ENCODE measurements at places on chromosomes 2 and 18. TPM values are rescaled to one million over a fixed set of nuclear protein-coding genes. Genes with fewer than 3 reads are reported as not detected.

The TMEM163 gene
- total RNA-seq: 0.18 TPM

The RND3 gene
- total RNA-seq: 0.90 TPM

The MEIS1 gene
- 0.49 TPM for total RNA-seq

The ONECUT2 gene
- 0.23 TPM for total RNA-seq

The KIF5C gene
- 17.0 TPM for total RNA-seq

- DNase-seq: no peak
Observed at GRCh38 chr2:45691171-45691999, 39.9 kb downstream of the PRKCE start.

GRCh38 chr2:2657121-2657962 lies 326.3 kb upstream of the MYT1L start:
- no peak for DNase-seq

- no peak for DNase-seq
Observed at GRCh38 chr2:46493241-46493970, 14.0 kb downstream of the TMEM247 start.

DNA sequence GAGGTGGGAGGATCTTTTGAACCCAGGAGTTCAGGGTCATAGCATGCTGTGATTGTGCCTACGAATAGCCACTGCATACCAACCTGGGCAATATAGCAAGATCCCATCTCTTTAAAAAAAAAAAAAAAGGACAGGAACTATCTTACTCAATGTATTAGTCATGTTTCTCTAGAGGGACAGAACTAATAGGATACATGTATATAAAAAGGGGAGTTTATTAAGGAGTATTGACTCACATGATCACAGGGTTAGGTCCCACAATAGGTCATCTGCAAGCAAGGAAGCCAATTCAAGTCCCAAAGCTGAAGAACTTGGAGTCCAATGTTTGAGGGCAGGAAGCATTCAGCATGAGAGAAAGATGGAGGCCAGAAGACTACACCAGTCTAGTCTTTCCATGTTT lies 18.8 kb upstream of the CASP10 start:
- no peak for DNase-seq

DNA sequence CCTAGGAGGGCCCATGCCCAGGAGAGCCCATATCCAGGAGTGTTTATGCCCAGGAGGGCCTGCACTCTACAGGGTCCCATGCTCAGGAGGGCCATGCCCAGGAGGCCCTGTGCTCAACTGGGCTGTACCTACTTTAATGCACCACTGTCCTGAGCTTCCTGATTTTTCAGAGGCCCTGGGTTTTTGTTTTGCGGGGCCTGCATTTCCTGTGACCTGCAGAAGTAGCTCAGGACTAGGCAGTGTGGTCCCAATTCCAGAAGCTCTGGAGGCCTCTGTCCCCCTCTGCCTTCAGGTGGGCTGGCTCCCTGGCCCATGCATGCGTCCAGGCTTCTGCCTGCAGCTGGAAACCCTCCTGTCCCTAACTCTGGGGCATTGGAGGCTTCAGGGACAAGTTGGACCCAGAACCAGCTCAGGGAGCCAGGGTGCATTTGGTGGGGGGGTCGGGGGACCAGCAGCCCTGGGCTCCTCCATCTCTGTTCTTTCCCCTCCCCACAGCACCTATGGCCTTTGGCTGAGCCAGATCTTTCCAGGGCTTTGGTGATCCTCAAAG lies 10.8 kb downstream of the GPR35 start:
- no peak for DNase-seq

DNA sequence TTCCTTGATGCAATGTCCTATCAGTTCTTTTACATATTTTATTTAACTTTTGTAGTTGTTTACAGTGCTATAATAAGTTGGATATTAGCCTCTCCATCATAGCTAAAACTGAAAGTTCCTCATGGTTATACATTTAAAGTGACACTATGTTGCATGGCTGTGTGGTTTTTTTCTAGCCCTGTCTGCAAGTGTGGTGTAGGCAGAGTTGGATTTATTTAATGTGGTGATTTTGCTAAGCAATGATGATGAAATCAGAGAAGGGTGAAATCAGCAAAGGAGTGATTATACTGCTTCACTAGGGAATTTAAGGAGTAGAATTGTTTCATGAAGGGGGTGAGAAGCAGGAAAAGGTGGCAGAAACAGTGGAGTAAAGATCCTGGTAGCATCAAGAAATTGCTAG lies 18.3 kb upstream of the ENOSF1 start:
- no peak for DNase-seq

DNA sequence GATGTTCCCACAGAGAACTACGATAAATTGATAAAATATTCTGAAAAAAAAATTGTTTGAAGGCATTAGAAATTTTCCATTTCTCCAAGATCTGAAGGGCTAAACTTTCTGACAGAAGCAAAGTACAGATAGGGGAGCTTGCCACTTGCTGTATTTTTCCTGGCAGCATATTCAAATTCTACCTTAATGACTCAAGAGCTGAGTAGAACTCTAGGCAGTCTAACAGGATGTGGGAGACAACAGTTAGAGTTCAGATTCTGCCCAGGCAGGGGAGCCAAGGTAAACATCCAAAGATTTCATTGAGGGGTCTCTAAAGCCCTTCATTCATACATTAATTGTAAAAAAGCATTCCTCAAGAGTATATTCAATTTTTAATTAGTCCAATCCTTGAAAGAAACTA lies 46.0 kb upstream of the RIT2 start:
- DNase-seq: no peak

DNA sequence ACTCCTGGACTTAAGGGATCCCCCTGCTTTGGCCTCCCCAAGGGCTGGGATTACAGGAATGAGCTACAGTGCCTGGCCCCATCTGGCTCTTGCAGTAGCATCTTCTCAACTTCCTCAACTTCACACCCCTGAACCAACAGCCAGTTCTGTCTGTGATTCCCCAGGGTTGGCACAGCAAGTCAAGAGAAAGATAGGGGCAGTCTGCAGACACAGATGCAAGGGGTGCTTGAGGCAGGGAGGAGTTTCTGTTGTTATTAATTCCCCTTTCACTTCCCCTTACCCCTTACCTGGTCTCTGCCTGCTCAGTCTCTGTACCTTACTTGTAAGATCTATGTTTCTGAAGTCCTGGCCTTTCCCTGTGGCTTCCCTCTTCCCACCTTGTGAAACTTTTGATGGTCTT lies 54.1 kb upstream of the MEX3C start:
- DNase-seq: no peak

DNA sequence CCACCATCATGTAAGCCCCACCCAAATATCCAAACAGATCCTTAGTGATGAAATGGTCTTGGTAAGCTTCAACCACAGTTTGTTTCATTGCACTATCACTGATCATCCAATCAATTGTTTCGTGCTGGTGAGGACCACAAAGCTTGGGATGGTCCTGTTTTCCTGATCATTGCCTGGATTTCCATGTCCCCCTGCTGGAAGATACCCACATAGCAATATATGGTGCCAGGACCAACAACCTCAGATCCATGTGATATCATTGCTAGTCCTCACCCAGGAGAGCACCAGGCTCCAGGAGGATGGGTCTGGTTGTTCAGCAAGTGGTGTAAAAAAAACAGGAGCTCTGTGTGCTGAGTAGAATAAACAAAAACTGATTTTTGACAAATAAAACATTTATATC lies 206.5 kb upstream of the SH3BP4 start:
- no peak for DNase-seq

- DNase-seq: no peak
Observed at GRCh38 chr2:9370746-9371145, 52.6 kb downstream of the ITGB1BP1 start.

DNA sequence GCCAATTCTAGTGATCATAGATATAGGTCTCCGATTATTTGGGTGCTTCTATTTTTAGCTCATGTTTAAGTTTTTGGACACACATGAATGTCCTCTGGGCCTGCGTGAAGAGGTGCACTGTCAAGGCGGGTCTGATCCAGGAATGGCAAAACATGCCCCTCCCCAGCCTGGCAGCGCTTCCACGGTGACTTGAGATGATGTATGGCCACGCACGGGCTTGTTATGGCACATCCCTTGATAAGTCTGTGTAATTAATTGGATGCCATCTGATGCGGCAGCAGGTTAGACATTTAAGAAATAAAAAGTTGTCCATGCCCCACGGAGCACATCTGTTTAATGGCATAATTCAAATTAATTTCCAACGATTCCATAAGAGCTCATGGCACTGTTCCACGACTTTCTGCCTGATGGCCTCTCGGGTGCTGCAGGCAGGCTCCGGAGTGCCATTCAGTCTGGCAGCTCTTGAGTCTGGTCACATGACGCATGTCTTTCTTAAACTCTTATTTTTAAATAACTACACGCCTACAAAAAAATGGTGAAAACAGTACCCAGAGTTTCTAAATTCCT lies 151.4 kb downstream of the ACKR3 start:
- DNase-seq: no peak

DNA sequence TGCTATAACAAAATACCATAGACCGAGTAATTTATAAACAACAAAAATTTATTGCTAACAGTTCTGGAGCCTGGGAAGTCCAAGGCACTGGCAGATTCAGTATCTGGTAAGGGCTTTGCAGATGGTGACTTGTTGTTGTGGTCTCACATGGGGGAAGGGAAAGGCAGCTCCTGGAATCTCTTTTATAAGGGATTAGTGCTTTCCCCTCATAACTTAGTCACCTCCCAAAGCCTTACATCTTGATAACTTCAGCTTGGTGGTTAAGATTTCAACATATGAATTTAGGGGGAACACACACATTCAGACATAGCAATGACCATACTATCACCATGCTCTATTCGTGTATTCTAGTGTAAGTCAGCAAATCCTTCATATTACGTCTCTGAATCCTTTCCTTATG lies 447.6 kb upstream of the TCF4 start:
- DNase-seq: no peak

- no peak for DNase-seq
Observed at GRCh38 chr2:240069829-240070228, 16.5 kb upstream of the OR6B3 start.

- DNase-seq: no peak
Observed at GRCh38 chr2:8540552-8541055, 141.3 kb upstream of the ID2 start.

- DNase-seq: no peak
Observed at GRCh38 chr2:99618579-99619097, 128.8 kb upstream of the REV1 start.

DNA sequence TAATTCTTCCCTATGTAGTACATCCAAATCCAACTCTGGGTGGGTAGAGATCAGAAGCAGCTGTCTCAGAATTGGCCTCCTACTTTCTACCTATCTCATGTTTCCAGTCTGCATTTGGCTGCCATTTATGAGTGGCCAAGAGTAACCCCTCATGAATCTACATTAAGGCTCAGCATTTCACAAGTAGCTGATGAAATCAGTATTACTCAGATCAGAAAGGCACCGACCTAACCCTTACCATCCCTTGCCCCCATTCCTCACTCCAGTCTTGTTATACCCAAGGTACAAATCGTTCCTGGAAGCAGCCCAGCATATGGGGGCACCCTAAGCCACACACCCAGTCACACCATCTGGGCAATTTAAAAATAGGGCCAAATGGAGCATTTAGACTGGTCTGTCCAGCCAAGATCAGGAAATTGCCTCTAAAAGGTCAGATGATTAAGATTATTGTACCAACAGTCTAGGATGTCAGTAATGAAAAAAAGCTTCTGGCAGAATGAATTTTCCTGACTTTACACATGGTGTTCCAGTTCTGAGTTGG lies 37.1 kb downstream of the CD28 start:
- DNase-seq: no peak

- DNase-seq: no peak
Observed at GRCh38 chr2:122486086-122486485, 730.6 kb downstream of the TSN start.

DNA sequence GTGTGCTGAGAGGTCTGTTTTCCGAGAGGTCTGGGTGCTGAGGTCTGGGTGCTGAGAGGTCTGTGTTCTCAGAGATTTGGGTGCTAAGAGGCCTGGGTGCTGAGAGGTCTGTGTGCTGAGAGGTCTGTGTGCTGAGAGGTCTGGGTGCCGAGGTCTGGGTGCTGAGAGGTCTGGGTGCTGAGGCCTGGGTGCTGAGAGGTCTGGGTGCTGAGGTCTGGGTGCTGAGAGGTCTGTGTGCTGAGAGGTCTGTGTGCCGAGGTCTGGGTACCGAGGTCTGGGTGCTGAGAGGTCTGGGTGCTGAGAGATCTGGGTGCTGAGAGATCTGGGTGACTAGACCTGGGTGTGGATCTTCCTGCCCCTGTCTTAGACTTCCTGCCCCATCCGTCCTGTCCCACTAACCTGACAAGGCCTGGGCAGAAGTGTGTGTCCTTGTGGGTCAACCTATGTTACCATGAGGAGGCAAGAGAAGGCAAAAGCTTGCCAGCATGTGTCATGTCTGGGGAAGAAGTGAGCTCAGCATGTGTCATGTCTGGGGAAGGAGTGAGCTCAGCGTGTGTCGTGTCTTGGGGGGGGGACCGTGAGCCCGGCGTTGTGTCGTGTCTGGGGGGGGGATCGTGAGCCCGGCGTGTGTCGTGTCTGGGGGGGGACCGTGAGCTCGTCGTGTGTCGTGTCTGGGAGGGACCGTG lies 69.3 kb downstream of the KCNG2 start:
- DNase-seq: no peak

DNA sequence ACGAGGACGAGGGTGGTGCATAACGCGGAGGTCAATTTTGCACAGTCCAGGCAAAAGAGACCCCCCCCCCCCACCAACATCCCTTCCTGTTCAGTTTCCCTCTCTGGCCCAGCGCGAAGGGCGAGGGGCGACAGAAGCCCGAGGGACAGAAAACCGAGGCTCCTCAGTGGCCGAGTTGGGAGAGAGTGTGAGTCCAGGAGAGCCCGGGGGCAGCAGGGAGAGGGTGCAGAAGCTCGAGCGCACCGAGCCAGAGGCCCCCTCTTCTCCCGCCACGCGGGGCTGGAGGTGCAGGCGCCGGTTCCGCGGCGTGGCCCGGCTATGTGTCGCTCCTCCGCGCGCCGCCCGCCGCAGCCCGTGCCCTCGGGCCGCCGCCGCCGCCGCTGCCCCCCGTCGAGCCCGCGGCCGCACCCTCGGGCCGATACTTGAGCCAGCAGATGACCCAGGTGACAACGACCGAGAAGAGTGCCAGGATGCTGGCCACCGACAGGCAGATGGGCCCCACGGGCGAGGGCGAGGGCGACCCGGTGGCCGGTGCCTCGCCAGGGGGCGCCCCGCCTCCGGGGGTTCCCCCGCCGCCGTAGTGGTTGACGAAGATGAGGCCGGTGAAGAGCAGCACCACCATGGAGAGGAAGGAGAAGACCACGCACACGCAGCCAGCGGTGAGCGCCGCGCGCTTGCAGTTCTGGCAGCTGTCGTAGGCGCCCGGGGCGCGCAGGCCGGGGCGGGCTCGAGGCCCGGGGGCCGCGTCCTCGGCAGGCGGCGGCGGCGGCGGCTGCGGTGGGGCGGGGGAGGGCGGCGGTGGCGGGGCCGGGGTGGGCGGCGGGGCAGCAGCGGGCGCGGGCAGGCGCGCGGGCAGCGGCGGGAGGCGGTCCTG lies 20.2 kb upstream of the PAX3 start:
- DNase-seq: no peak

GRCh38 chr2:111983478-111984212 lies 71.4 kb upstream of the TMEM87B start:
- DNase-seq: no peak

Measured in T-cell (primary cell).